ENCODE measurements at places on chromosomes 12 and 14.

GRCh38 chr12:119340578-119340977 lies 6.0 kb downstream of the CCDC60 start:
- no peak for DNase-seq

- DNase-seq: no peak
Measured at GRCh38 chr12:48145981-48146380, 11.3 kb downstream of the ASB8 start.

- no peak for DNase-seq
Measured at GRCh38 chr14:65966188-65966587, 520.0 kb upstream of the CCDC196 start.

DNA sequence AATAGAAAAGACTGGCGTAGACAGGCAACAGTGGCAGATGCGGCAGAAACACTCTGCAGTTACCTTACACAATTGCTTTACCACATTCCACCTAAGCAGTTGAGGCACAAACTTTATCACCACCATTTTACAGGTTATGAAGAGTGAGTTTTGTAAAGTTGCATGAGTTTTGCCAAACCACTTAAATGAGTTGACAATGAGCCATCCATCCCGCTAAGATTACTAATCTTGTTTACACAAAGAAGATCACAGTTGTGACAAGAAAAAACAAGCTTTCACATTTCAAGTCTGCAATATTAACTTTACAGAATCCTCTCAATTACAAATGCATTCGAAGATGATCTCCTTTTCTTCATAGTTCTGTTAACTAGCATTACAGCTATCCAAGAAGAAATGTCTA lies 1.8 kb downstream of the TMCC3 start:
- DNase-seq: no peak

DNA sequence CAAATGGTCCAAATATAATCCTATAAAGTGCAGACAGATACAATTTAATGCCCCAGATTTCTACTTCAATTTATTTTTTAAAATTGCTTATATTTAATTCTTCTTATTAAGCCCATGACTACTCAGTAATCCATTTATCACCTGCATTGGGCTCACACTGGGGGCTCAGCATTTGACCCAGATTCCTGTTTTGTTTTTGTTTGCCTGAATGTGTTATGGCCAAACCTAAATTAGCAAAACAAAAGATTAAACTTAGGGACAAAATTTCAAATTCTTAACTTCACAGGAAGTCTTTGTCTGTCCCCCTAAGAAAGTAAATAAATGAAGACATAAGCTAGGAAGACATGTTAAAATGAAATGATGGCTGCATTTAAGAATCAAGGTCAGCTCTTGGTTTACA lies 322.3 kb downstream of the RMST start:
- DNase-seq: no peak

DNA sequence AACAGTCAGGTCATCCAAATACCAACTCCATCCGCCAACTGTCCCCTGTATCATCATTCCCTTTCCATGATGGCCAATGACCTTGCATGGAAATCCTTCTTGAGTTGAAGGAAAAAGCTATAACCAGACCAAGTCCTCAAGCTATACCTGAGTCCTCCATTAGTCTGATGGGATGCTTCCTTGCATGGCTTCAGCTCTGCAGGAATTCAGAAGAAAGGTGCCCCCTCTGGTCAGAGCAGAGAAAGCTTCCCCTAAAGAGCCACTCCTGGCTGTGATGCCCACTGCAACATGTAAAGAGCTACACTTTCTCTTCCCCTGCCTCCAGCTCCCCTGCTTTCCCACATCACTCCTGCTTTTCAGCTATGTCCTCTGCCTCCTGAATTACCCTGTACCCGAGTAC lies 43.1 kb upstream of the FKBP4 start:
- no peak for DNase-seq

- no peak for DNase-seq
Measured at GRCh38 chr12:112838731-112839130, 47.2 kb downstream of the RPH3A start.

DNA sequence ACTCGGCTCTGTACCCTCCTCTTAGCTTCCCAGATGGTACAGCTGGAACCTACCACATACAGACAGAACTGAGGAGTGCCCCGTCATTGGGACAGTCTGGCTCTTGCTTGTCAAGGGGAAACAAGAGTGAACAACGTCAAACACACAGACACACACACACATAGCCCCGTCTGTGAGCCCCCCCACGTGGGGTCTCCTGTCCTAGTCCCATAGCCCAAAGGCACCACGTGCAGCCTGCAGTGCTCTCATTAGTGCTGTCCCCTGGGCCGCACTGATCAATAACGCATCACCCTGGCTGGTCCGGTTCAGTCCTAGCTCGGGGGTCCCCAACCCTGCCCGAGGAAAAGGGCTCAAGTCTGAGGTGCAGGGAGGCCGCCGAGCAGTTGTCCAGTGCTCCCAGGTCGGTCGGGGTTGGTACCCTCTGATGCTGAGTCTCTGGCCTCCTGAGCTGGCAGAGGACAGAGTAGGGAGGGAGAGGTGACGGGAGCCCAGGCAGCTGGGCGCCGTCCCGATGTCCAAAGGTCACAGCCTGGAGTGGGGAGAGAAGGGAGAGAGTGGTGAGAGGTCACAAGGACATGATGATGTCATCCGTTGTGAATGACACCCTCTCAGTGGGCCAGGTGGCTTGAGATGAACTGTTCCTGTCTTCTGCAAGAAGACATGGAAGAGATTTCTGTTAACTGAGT lies 105.4 kb upstream of the NOS1 start:
- no peak for DNase-seq

GRCh38 chr12:66197495-66197921 lies 8.5 kb downstream of the IRAK3 start:
- no peak for DNase-seq

All from stimulated activated CD8-positive, alpha-beta memory T cell treated with anti-CD3 and anti-CD28 coated beads, Interleukin-7, amount 100 ng/mL, for 24 hours (primary cell).